ENCODE measurements at places on chromosomes 12 and 14.

DNA sequence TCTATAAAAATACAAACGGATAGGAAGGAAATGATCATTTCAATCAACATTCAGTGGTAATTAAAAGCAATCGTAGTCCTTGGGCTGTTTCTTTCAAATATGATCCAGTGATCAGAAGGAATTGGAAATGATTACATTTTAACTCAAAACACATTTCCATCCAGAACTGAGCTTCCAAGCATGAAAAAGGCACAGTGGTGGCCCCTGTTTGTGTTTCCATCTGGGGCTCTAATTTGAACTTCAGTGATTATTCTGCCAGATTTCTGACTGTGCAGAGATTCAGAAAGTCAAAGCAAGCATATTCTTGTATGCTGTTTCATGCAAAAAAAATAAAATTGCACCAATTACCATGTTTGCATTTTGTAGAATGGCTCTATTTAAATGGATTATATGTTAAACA is 157.0 kb upstream of the LMNTD1 start:
- no peak for DNase-seq

DNA sequence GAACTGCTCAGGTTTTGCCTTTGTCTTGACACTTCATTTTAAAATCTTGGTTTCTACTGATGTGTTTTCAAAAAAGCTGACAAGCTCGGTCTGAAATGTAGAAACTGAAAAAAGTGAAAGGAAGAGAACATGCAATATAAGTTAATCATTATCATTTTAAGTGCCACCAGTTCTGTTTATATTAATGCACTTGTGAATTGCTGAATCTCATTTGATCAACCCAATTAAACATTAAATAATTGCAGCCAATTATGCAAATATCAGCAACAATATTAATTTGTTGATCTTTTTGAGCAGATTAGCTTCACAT is 133.8 kb downstream of the BCAT1 start:
- no peak for DNase-seq

GRCh38 chr12:75728826-75729225 is 217.4 kb upstream of the KRR1 start:
- DNase-seq = no peak

DNA sequence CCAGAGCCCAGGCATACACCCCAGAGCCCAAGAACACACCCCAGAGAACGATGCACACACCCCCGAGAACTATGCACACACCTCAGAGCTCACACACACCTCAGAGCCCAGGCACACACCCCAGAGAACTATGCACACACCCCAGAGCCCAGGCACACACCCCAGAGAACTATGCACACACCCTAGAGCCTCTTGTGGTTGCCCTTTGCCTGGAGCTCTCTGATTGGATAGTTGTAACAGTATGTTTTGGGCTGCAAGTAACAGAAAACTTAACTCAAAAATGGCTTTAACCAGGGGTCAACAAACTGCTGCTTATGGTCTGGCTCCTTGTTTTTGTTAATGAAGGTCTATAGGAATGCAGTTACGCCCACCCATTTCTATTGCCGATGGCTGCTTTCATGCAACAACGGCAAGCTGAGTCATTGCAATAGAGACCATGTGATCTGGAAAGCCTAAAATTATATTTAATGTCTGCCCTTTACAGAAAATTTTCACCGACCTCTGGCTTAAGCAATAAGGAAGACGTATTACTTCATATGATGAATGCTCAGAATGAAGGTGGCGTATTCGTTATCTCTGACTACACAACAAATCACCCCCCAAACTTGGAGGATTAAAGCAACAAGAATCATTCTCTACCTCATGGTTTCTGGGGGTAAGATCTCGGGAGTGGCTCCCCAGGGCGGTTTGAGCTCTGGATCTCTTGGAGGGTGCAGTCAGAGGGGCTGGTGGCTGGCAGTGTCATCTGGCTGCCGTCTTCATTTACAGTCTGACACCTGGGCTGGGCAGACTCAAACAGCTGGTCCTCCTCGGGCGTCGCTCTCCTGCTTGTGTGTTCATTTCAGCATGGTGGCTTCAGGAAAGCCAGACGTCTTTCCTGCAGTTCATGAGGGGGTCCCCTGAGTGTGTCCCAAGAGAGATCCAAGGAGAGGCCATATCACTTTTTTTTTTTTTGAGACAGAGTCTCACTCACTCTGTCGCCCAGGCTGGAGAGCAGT is 66.3 kb upstream of the NCOR2 start:
- no peak for DNase-seq

DNA sequence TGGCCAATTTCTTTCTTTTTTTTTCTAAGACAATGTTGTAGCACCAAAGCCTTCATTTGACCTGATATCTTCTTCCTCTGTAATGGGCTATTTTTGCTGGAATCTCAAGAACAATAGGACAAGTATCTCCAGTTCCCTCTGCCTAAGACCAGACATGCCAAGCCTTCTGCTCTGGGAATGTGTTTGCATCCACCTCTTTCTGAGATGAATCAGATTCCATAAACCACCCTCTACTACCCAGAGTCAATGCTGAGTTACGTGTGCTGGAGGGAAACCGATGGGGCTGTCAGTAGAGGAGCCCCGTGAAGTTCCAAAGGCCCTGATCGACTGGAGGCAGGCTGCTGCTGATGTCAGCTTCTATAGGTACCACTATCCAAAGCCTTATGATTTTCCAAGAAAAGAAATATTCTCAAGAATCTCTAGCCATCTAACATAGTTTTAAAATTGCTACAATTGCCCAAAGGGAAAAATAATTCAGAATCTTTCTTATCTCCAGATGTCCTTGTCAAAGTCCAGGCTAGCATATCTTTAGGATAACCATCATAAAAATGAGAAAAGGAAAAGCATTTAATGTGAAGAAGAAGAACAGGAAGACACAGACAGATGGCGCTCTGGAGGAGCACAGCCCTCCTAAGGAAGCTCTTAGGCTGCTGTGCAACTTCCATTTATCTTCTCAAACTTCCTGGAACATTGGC is 101.9 kb downstream of the SLC8A3 start:
- no peak for DNase-seq

DNA sequence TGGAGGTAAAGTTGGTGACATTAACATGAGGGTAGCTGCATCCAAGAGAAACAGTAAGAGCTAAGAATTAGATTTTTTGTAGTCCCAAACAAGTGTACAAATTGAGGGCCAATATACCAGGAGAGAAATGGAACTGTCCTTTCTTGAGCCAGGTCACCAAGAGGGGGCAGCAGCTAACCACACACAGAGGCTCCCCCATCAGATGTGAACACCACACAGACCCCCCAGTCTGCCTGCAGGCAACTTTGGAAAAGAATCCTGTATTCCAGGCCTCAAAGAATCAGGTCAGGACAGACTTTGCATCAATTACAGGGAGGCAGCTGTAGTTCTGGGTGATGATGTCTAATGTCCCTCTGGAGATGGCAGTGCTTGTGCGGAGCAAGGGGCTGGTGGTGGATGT is 77.9 kb downstream of the SPTB start:
- DNase-seq = no peak

GRCh38 chr14:63633801-63634200 is 7.9 kb downstream of the WDR89 start:
- DNase-seq = no peak

DNA sequence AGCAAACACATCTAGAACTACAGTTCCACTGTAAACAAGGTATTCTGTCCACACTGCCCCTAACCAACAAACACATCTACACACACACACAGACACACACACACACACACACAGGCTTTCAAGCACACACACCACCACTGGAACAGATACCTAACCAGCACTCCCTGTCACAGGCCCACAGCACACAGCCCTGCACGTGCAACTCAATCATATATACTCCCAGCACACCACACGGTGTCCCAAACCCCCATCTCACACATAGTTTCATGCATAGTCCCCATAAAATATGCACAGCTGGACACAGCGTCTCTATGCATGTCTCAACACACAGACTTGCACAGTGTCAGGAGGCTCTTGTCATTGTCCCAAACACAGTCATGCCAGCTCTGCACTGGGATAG is 27.6 kb downstream of the KRT8 start:
- no peak for DNase-seq

- no peak for DNase-seq
Measured at GRCh38 chr12:83769151-83769550, 1082.4 kb downstream of the TMTC2 start.

- no peak for DNase-seq
Measured at GRCh38 chr12:100267603-100268281, 765 bp downstream of the SCYL2 start.

- no peak for DNase-seq
Measured at GRCh38 chr14:35385042-35385839, 19.3 kb downstream of the NFKBIA start.

DNA sequence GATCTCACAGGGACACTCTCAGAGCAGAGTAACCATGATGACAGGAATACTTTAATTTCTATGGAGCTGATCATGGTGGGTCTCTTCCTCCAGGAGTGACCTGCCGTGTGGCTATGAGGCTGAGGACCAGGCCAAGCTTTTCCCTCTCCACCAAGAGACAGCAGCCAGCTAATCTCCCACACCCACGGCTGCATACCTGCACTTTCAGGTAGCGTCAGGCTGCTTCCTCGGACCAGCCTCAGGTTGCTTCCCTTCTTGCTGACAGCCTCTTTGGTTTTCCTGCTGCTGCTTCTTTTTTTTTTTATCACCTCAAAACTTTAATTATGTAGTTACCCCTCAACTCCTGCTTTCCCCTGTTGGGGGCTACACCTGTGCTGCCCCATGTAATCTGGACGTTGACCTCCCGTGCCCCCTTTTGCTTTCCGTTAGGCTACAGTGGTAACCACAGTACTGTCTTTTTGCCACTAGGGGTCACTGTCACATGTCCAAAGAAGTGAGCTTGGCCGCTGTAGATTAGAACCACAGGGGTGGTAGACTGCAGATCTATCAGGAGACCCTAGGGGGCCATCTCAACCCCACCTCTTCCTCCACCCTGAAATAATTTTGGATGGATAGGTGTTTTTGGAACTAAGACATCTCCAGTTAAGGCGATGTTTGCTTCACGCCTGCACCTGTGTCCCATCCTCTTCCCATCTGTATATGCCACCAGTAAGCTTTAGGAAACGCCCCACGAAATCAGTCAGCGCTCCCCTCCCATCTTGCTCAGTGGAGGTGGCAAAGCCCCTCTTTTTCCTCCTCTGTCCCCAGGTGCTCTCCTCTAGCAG is 7.8 kb upstream of the PIP4K2C start:
- DNase-seq = peak; percentile 39

- no peak for DNase-seq
Measured at GRCh38 chr12:4849795-4850345, 59.8 kb upstream of the KCNA1 start.

- no peak for DNase-seq
Measured at GRCh38 chr14:35480119-35480769, 53.7 kb upstream of the INSM2 start.

- DNase-seq = no peak
Measured at GRCh38 chr12:67633024-67633610, 15.4 kb upstream of the DYRK2 start.

GRCh38 chr14:79328863-79329262 is 882.4 kb downstream of the DIO2 start:
- no peak for DNase-seq

GRCh38 chr12:123655420-123655819 is 15.5 kb upstream of the TCTN2 start:
- no peak for DNase-seq

DNA sequence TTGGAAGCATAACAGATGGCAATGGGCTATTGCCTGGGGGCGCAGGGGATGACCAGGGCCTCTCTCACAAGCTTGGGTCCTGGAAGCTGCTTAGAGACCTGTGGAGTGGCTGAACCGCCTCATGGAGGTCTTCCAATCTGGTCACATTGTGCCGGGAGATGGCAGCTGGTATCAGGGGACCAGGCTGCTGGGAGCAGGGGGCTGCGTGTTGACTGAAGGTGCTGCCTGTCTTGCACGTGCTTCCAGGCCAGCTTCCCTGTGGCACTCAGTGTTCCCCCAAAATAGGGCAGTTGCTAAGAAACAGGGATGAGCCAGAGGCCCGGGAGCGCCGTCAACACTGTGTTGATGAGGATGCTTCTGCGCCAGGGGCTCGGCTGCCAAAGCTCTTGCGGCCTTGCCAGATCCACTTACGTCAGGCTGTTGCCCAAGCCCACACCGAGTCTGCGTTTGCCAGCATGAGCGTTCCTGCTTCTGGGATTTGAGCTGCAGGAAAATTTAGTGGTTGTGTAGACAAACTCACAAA is 39.8 kb downstream of the ELK3 start:
- no peak for DNase-seq

- peak; percentile 16 for DNase-seq
Measured at GRCh38 chr14:93033983-93034670, 81.6 kb downstream of the ITPK1 start.

GRCh38 chr14:56061051-56061450 is 57.2 kb upstream of the PELI2 start:
- no peak for DNase-seq

DNA sequence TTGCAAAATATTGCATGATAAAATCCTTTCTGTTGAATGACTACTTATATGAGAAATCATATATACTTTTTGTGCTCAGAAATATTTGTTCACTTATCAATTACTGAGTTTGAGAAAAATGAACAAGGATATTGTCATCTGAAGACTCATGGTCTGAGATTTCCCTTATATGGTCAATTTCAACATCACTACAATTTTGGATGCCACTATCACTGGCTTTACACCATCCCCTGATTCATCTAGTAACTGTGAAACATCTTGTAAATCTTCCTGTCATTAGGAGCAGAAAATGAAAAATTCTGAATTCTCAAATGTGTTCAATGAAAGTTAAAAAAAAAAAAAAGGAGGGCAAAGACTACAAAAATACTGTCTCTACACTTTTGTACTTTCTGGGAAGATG is 21.8 kb upstream of the GXYLT1 start:
- DNase-seq = no peak

DNA sequence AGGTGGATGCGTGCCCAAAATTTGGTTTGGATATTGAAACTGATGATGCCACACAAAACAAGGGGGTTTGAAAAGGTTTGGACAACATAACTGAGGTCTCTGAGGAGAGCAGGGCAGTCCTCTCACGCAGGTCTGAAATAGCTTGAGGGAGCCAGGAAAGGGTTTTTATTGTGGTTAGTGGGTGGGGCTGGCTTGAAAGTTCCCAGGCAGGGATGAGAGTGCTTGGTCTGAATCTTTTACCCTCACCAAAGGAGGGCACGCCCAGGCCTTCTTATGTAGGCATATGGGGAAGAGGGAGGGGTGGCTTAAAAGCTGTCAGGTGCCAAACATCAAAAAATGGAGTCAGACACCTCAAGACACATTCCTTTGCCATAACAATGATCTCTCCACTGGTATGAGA is 493.1 kb upstream of the CCDC196 start:
- DNase-seq = no peak

- DNase-seq = no peak
Measured at GRCh38 chr12:128455851-128456250, 188.9 kb downstream of the TMEM132C start.

GRCh38 chr12:11397366-11397765 is 2.0 kb upstream of the PRB2 start:
- DNase-seq = no peak
